Uterus (tissue), 4 donors: ENCODE measurements at places on chromosomes 6 and 20.
A peak's percentile ranks its signal among the peaks of the same experiment; 100 is the strongest.

DNA sequence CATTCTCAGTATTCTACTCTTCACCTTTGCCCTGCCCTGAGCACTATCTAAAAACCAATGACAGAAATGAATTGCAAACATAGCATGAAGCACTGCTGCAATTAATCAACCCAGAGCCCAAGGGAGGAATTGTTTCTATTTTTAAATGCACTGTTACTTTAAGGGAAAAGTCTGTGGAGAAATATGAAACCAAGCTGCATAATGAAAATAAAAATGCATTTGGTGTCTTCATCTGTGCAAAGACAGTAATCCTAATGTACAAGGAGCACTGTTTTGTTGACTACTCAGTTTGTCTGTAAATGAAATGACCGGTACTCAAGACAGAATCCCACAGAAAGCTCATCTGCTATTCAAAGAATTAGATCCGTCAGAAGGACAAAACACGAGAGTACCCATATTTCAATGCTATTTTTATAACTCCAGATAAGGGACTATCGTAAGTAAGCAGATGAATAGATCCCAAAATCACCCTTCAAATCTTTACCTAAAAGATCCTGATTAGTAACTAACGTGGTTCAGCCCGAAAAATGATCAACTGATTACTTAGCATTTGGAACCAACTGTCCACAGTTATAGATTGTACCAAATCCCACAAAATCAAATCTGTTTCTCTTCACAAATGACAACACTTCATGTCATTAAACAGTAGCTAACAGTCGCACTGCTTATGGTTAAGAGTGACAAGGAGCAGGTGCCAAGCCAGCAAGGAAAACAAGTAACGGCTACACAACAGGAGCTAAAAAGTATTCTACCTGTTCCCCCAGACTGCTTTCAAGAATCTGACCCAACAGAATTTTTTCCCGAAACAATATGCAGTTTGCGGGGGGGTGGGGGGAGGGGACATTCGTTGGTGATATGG lies 2.4 kb downstream of the KIF13A start:
- H3K4me3 ChIP-seq, result peak overlapping the region; percentile 64
- DNase-seq, result no peak
- H3K27ac ChIP-seq, result peak overlapping the region; percentile 6
- no peaks in the 10 kb centered on the region for H3K36me3 ChIP-seq

DNA sequence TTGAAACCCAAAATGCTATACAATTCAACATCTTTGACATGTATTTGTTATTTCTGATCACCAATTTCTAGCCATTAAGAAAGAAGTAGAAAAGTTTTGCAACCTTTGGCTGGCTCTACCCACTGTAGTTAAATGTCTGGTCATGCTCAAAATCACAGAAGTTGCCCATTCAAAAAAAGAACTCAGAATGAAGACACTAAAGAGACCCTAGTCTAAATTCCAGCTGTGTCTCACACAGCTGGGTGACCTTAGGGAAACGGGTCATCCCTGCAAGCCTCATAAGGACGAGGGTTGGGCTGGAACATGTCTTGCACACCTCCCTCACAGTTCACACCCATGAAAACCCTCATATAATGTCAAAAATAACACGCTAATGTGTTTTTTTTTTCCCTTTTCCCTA lies 10.3 kb downstream of the FOXQ1 start:
- no peak for DNase-seq
- no peaks in the 10 kb centered on the region for H3K27me3 ChIP-seq
- H3K4me3 ChIP-seq, result no peak overlapping the region
- H3K4me1 ChIP-seq, result no peaks in the 10 kb centered on the region
- H3K27ac ChIP-seq, result no peak overlapping the region

GRCh38 chr6:81564470-81565068 lies 187.9 kb downstream of the TENT5A start:
- no peaks in the 10 kb centered on the region for H3K36me3 ChIP-seq
- no peaks in the 10 kb centered on the region for H3K4me1 ChIP-seq
- no peak overlapping the region for H3K4me3 ChIP-seq
- no peaks in the 10 kb centered on the region for H3K27me3 ChIP-seq
- no peak for DNase-seq

DNA sequence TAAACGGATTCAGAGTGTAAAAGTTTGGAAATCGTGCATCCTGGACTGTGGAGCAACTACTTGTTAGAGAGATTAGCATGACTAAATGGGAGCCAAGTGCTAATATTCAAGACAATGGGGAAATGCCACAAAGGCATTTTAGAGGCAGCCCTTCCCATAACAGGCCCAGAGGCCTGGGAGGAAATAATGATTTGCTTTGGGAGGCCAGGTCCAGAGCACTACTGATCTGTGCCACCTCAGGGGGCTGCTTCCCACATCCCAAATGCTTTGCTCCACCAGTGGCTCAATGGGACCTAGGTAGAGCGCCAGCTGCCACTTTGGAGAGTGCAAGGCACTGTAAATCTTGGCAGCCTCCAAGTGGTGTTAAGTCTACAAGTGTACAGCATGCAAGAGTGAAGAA lies 91.9 kb upstream of the HSF2 start:
- DNase-seq, result no peak
- H3K27me3 ChIP-seq, result no peaks in the 10 kb centered on the region
- no peaks in the 10 kb centered on the region for H3K36me3 ChIP-seq
- no peaks in the 10 kb centered on the region for H3K4me1 ChIP-seq
- no peak overlapping the region for H3K4me3 ChIP-seq
- no peak overlapping the region for H3K27ac ChIP-seq

- H3K27ac ChIP-seq, result no peak overlapping the region
- no peak overlapping the region for H3K4me3 ChIP-seq
- no peak for DNase-seq
- no peaks in the 10 kb centered on the region for H3K36me3 ChIP-seq
Measured at GRCh38 chr20:46573788-46574584, 23.5 kb upstream of the OCSTAMP start.

GRCh38 chr20:34190679-34191090 lies 50.5 kb upstream of the ASIP start:
- peak; percentile 68 for DNase-seq
- no peak overlapping the region for H3K4me3 ChIP-seq
- no peaks in the 10 kb centered on the region for H3K4me1 ChIP-seq
- H3K27me3 ChIP-seq, result no peaks in the 10 kb centered on the region
- no peak overlapping the region for H3K27ac ChIP-seq
- no peaks in the 10 kb centered on the region for H3K36me3 ChIP-seq

DNA sequence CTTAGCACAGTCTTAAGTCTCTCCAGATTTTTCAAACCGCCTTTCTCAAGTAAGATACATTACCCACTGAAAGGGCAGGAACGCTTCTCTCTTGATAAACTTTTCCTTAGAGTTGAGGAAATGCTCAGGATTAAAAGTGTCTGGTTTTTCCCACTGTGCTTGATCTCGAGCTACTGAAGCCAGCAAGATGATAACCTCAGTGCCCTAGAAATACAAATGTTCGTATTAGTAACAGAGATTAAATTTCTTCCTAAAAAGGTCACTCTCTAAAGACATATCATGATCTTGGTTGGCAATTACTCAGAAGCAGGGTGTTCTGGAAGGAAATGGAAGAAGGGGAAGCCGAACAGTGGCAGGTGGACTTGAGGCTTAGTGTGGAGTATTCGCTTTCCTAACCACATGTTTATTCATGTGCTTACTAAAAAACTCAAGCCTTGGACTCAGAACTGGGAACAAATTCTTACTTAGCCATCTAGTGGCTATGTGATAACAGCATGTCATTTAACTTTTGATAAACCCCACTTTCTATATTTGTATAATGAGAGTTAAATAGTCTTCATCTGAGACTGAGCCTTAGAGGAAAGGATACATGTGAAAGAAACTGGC lies 20.1 kb downstream of the C6orf141 start:
- H3K27ac ChIP-seq, result no peak overlapping the region
- H3K36me3 ChIP-seq, result no peaks in the 10 kb centered on the region
- H3K27me3 ChIP-seq, result no peaks in the 10 kb centered on the region
- no peak for DNase-seq

DNA sequence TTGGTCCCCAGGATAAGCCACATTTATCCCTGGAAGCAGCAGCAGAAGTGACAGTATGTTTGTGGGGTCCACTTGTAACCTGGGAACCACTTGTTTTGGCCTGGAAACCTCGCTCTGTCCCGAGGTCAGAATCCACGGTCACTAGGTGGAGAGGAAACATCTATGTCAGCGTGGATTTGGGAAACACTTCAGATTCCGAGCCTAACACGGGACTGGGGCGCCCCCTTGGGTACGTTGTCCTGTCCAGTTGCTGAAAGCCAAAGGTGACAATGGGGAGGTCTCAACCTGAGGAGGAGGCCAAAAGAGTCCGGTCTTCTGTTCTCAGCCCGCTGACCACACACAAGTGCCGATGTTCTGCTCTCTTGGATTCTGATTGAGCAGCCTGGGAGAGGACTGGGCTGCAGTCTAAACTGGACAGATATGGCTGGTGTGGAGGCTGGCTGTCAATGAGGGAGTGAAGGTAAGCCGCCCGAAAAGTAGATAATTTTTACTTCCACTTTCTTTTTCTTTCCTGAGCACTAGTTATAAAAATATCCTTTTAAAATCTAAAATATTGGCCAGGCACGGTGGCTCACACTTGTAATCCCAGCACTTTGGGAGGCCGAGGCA lies 4.9 kb upstream of the ZFP57 start:
- no peaks in the 10 kb centered on the region for H3K4me1 ChIP-seq
- no peaks in the 10 kb centered on the region for H3K27me3 ChIP-seq
- no peak overlapping the region for H3K27ac ChIP-seq
- H3K4me3 ChIP-seq, result no peak overlapping the region
- H3K36me3 ChIP-seq, result no peaks in the 10 kb centered on the region
- DNase-seq, result no peak

- no peaks in the 10 kb centered on the region for H3K27me3 ChIP-seq
- no peaks in the 10 kb centered on the region for H3K36me3 ChIP-seq
- no peaks in the 10 kb centered on the region for H3K4me1 ChIP-seq
Measured at GRCh38 chr20:42963796-42964195, 225.9 kb downstream of the PTPRT start.

DNA sequence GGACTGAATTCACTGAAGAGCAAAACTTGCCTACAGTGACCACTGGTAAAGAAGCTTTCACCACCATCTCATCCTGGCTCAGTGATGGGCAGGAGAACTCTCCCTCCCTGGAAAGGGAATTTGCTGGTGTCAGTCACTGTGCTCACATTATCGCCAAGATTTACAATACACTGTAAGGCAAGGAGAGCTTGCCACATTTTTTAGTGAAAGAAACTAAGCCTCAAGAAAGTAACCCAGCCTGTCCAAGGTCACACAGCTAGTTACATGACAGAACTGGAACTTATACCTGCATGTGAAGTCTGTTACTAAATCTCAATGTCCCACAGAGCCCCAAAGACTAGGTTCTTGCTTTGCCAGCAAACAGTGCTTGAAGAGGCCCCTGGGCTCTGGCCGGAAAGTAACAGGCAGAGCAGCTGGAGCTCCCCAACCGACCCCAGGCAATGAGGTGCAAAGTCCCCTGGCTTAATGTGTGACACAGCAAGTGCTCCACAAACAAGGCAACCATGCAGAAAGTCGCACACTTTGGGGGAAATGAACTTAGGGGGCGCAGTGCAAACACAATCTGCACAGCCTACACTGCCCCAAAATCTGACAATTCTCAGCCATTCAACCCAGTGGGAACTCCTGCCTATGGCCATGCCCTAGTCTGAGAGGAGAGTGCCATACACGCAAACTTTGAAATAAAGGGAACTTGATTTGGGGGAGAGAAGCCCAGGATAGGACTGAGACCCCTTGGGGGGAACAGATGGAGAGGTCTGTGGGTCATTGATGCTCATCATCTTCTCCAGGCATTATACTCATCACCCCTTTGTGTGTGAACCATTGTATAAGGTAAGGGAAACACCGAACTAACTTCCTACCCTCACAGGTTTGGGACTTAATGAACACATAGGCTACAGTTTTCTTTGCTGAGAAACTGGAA lies 1.9 kb downstream of the BCL2L1 start:
- H3K27ac ChIP-seq, result peak overlapping the region; percentile 99
- H3K36me3 ChIP-seq, result no peaks in the 10 kb centered on the region
- peaks cover 7% of the 10 kb centered on the region for H3K4me1 ChIP-seq

DNA sequence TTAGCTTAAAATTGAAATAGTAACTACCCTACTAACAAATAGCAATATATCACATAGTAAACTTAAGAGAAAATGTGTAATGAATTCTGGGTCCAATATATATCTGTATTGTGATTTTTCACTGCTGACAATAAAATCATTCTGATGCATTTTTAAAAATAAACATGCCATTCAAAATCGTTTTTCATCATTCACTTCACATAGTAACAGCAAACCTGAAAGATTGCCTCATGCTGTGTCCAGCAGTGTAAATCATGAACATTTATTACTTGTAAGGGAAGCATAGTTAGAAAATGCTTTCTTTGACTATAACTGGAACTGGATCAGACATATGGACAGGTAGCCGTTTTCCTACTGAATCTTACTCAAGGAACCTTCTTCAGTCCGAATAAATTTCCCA lies 446.1 kb downstream of the UTRN start:
- H3K4me3 ChIP-seq, result no peak overlapping the region
- H3K36me3 ChIP-seq, result no peaks in the 10 kb centered on the region
- DNase-seq, result no peak
- no peaks in the 10 kb centered on the region for H3K27me3 ChIP-seq

- DNase-seq, result no peak
- no peaks in the 10 kb centered on the region for H3K27me3 ChIP-seq
- H3K4me3 ChIP-seq, result no peak overlapping the region
- no peak overlapping the region for H3K27ac ChIP-seq
- no peaks in the 10 kb centered on the region for H3K4me1 ChIP-seq
Measured at GRCh38 chr20:56372850-56373249, 14.1 kb downstream of the FAM210B start.

- no peaks in the 10 kb centered on the region for H3K4me1 ChIP-seq
- H3K36me3 ChIP-seq, result no peaks in the 10 kb centered on the region
- no peak overlapping the region for H3K27ac ChIP-seq
- peak; percentile 9 for DNase-seq
Measured at GRCh38 chr6:168188369-168189199, 109.6 kb upstream of the FRMD1 start.

DNA sequence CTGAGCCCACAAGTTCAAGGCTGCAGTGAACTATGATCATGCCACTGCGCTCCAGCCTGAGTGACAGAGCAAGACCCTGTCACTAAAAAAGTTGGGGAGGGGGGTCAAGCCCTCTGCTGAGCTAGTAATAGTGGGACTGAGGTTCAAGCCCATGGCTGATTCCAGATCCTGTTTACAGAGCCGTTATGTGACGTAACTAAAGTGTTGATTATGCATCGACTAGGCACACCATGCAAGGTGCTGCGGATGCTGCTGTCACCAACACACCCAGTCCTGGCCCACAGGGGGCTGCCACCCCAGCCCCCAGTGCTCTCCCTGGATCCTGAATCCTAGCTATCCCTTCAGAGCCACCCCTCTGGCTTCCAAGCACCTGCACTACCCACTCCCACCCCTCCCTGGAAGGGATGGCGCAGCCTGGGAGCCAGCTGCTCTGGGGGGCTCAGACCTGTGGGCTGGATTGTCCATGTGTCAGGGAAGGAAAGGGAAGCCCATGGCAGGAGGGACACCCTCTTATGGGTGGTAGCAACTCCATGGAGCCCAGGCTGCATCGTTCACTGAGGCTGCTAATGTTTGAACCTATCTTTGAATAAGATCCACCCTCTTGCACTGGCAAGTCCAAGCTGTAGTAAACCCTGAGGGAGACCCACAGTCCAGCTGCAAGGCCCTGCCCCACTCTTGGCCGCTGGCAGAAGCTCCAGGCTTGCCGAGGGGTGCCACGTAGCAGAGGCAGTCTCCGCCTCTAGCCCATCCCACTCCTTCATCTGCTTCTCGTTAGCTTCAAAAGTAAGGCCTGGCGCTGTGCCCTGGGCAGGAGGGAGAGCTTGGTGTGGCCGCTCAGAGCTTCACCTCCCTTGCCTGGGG lies 95.0 kb downstream of the SNX5 start:
- peak; percentile 95 for DNase-seq
- peak overlapping the region; percentile 79 for H3K27ac ChIP-seq
- H3K4me3 ChIP-seq, result no peak overlapping the region
- H3K4me1 ChIP-seq, result peaks cover 9% of the 10 kb centered on the region

- H3K4me3 ChIP-seq, result no peak overlapping the region
- DNase-seq, result no peak
- no peak overlapping the region for H3K27ac ChIP-seq
- no peaks in the 10 kb centered on the region for H3K36me3 ChIP-seq
Measured at GRCh38 chr6:35581633-35582032, 68.9 kb upstream of the TULP1 start.
